IMR-90 (cell line): ENCODE measurements at places on chromosomes 16 and 17.

DNA sequence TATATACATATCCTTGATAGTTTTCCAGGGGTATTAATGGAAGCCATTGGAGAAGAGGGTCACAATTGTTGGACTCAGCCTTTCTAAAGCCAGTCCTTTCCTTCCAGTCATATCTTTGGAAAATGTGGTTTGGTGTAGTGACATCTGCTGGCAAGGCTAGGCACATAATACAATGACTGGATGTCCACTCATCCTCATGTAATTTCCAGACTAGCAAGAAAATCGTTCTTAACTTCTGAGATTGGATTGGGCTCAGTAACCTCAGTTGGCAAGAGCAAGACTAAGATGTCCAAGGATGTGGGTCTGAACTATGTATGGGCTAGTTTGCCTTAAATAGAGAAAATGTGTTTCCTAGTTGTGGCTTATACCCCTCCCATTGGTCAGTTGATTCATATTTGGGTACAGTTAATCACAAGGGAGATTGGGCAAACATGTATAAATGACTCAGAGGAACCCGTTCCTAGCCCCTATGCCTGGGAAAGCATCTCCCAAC lies 8.7 kb upstream of the KAT7 start:
- peak; percentile 84 for DNase-seq

DNA sequence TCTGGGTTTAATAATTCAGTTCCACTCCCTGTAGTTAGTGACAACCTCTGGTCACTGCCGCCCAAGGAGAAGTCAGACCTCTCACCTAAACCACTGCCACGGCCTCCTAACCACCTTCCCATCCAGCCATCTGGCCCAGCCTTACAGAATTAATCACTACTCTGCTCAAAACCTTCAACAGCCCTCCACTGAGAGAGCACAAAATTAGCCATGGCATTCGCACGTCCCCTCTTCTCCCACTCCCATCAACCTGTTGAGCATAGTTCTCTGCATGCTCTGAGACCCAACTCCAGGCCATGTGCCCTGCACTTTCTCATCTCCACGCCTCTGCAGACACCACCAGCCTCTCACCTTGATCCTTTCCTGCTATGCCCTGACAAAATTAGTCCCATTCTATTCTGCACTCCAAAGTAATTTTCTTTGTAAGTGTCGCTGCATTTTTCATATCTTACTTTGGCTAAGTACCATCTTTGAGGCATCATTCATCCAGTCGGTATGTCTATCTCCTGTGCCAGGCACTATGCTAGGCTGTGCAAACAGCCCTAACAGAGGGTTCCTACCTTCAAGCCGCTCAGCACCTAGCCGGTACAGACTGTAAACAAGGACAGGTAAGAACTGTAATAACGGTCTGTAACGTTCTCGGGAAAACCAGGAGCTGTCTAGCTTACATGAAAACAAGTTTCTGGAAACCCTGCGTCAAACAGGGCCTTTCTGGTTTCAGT lies 963 bp downstream of the COPRS start:
- DNase-seq: no peak

DNA sequence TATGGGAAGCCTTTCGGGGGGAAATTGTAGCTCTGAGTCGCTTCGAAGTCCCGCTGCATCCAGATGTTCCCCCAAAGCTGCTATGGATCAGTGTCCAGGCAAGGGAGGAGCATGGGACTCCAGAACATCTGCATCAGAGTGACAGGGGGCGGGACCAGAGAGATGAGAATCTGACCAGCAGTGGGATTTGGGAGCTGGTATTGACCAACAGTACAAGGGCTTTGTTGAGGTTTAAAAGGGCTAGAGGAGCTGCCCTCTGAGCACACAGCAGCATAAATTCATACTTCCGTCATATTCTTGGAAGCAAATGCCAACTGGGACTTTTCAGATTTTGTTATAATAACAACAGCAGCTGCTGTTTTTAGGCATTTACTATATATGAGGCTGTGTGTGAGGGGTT lies 10.6 kb downstream of the RBFOX1 start:
- DNase-seq: no peak

GRCh38 chr17:18278867-18279266 lies 18.4 kb downstream of the MIEF2 start:
- peak; percentile 79 for DNase-seq

- no peak for DNase-seq
Observed at GRCh38 chr16:20610211-20610891, 34.2 kb upstream of the ACSM2B start.

DNA sequence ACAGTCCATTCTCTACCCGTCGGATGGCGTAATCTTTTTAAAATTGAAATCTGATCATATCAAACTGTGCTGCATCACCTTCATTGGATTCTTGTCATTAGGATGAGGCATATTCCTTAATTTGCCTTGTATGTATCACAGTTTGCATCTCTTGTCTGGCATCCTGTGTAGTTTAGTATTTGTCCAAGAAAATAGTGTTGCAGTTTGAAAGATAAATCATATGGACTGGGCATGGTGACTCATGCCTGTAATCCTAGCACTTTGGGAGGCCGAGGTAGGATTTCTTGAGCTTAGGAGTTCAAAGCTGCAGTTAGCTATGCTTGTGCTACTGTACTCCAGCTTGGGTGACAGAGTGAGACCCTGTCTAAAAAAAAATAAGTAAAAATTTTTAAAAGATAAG lies 5.8 kb upstream of the RSL1D1 start:
- peak; percentile 70 for DNase-seq
